ENCODE measurements at places on chromosomes 12 and 14. TPM values are rescaled to one million over a fixed set of nuclear protein-coding genes. Genes with fewer than 3 reads are reported as not detected.
A peak's percentile ranks its signal among the peaks of the same experiment; 100 is the strongest.

GRCh38 chr14:45252366-45253069 is 484 bp downstream of the MIS18BP1 start:
- peak; percentile 18 for DNase-seq

DNA sequence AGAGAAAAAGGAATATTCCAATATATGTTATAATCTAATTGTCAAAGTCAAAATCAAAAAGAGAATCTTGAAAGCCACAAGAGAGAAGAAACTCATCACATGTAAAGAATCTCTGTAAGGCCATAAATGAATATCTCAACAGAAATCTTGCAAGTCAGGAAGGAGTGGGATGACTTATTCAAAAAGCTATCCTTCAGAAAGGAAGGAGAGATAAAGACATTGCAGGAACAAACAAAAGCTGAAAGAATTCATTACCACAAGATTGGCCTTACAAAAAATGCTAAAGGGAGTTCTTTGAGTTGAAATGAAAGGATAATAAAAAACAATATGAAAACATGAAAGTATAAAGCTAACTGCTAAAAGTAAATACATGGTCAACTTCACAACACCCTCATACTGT is 286.8 kb downstream of the LRIG3 start:
- DNase-seq = no peak

TPPP2 gene
- total RNA-seq = not detected

DNA sequence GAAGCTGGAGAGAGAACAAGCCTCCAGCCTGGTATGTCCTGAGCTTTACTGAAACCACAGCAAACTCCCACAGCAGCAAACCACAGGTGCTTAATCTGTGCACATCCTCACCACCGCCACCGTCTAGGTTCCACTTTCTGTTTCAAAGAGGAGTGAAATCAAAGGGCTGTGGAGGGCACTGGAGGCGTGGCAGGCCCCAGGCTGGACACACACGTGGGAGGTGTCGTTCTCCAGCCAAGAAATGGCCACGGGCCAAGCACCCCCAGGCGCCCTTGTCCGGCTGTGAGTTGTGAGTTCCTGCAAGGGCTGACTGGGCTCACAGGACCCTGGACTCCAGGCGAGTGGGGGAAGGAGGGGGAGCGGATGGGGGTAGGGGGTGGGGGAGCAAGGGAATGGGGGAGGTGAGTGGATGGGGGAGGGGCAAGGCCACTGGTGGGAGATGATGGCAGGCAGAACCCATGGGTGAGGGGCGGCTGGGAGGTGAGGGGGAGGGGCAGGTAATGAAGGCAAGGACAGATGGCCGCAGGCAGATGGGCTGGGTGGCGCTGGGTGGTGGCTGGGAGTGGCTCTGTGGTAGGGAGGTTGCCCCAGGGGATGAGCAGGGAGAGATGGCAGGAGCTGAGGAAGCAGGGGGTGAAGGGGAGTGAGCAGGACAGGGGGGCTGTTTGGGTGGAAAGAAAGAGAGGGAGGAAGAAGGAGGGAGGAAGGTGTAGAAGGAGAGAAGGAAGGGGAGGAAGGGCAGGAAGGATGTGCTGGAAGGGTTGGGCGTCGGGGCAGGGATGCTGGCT is 86.7 kb downstream of the NCOR2 start:
- peak; percentile 97 for DNase-seq
